ENCODE measurements at places on chromosomes 3 and 15.

GRCh38 chr3:17183951-17184550, 299.3 kb downstream of the PLCL2 start:
- DNase-seq, result no peak

DNA sequence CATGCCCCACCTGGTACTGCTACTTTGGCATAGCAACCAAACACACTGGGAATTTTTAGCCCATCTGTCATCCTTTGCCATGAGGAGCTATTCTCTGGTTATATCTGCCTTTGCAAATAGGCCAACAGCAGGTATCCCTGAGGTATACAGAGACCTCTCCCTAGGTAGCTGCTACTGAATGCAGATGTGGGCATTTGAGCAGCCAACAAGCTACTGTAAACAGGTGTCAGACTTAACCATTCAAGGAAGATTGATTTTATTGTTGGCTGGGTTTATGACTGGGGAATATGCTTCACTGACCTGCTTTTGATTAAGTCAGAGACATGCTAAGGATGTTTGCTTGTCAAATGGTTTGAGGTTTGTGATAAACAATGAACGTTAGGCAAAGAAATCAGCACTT, 183.2 kb downstream of the OXSM start:
- no peak for DNase-seq

- DNase-seq, result no peak
These were observed 17.1 kb upstream of the SLC30A4 start for GRCh38 chr15:45539680-45540079.

DNA sequence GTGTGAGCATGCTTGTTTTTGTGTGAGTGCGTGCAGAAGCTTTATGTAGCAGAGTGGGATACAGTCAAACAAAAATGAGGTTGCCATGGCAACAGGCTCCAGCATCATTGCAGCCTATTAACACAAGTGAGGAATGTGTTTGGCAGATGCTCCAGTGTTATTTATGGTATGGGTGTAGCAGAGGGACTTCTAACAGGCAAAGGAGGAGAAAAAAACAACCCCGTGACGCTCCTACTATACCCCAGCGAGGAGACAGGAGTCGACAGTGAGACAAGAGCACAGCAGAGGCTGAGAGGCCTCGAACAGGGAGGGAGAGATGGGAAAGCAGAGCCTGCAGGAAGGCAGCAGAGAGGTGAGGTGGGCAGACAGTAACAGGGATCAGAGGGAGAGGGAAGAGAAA, 4.9 kb downstream of the ADCY5 start:
- no peak for DNase-seq

GRCh38 chr3:192918275-192918588, 576 bp upstream of the MB21D2 start:
- no peak for DNase-seq

- DNase-seq, result no peak
These were observed 36.9 kb downstream of the RFTN1 start for GRCh38 chr3:16476636-16477035.

GRCh38 chr15:39625856-39626255, 45.0 kb downstream of the THBS1 start:
- no peak for DNase-seq
